ENCODE measurements at places on chromosomes 3 and 15.

- no peak for DNase-seq
Observed at GRCh38 chr3:143671626-143672025, 176.6 kb downstream of the SLC9A9 start.

DNA sequence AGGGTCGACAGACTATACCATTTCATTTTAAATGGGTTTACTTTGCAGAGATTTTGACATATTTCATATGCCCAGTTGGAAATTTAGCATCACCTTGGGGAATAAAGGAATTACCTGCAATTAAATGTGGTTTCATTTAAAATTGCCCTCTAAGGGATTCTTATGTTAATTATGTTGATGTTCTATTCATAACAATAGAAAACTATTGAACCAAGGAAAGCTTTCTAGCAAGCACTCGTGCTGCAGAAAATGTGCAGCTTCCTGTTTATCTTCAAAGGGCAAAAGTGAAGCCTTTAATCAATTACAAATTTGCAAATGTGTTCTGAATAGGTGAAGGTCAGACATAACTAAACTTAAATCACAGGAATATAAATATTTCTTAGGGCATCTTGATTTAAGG lies 352.1 kb downstream of the CHST2 start:
- DNase-seq: no peak

GRCh38 chr3:3097958-3098357 lies 12.2 kb downstream of the IL5RA start:
- no peak for DNase-seq

GRCh38 chr3:35675206-35675605 lies 35.9 kb downstream of the ARPP21 start:
- no peak for DNase-seq

GRCh38 chr3:160577556-160578195 lies 12.3 kb upstream of the KPNA4 start:
- DNase-seq: no peak

- no peak for DNase-seq
Observed at GRCh38 chr15:56957812-56958406, 39.5 kb downstream of the TCF12 start.

DNA sequence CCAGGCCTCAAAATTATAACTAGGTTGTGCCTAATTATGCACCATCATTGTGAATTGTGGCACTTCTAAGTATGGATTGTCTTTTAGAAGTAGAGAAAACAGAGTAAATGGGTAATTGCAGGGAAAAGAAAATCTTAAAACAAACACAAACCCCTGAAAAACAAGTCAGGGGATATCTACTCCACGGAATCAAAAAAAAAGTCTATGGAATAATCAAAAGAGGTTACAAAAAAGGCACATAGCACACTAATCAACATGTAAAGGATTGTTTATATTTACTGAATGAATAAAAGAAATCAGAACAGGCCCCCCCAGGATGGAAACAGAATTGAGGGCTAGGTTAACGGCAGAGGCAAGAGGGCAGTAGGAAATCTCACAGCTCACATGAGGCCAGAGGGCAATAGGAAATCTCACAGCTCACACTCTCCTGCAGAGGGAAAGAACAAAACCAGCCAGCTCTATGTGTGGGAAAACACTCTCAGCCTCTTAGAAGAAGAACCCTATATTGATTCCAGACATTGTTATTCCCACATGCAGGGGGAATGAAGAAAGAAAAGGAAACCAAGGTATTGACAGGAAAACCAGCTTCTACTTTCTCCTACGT lies 72.7 kb upstream of the FNDC3B start:
- DNase-seq: no peak

DNA sequence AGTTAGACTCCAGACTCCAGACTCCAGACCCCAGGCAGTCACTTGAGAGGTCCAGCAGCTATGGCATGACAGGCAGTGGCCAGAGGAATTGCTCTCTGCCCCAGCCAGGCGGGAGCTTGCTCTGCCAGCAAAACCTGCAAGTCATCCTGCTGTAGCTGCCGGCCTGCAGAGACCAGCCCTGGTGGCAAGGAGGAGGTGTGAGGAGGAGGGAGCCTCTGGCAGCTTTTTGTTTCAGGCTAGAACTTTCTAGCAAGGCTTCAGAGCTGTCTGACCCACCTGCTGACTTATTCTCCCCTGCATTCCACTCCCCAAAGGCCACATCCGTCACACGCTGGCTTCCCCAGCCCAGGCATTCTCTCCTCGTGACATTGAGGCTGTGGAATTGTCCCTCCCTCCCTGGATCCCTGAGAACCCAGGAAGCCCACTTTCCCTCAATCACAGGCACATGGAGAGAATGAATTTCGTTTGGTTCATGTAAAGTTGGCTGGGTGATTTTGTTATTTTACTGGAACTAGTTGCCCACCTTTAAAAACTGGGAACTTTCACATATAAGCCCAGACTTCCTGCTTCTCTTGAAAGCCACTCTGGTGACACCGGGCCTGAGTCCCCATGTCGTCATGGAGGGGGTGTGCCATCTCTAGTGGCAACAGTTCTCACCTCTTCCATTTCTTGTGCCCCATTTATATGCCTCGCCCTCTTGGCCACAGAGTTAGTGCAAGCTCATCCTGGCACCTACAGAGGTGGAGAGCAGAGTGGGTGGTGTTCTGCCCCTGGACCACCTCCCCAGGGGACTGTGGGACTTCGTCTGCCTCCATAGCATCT lies 82.7 kb downstream of the ABHD5 start:
- no peak for DNase-seq

DNA sequence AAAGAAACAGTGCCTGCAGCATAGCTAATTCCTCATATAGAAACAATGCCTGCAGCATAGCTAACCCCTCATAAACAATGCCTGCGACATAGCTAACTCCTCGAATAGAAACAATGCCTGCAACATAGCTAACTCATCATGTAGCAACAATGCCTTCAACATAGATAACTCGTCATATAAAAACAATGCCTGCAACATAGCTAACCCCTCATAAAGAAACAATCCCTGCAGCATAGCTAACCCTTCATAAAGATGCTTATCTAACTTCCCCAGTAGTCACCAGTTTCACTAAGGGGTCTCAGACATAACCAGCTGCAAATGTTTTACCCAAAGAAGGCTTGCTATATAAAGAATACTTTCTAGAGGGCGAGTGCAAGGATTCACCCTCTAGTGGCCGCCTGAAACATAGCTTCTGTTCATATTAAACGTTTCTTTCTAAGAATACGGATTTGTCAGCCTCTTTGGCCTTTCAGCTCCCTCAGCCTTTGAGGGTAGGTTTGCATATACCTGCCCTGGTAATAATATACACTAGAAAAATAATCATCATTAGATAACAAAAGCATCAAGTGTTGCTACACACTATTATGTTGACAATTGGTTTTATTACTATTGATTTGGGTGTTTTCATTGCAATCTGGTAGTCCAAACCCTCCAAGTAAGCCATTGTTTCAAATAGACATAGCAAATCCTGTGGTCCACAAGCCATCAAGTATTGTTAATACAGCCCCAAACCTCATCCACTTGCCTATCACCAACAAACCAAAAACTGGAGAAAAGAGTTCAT lies 44.4 kb upstream of the FAN1 start:
- no peak for DNase-seq

GRCh38 chr3:64818196-64818595 lies 130.4 kb upstream of the ADAMTS9 start:
- DNase-seq: no peak

DNA sequence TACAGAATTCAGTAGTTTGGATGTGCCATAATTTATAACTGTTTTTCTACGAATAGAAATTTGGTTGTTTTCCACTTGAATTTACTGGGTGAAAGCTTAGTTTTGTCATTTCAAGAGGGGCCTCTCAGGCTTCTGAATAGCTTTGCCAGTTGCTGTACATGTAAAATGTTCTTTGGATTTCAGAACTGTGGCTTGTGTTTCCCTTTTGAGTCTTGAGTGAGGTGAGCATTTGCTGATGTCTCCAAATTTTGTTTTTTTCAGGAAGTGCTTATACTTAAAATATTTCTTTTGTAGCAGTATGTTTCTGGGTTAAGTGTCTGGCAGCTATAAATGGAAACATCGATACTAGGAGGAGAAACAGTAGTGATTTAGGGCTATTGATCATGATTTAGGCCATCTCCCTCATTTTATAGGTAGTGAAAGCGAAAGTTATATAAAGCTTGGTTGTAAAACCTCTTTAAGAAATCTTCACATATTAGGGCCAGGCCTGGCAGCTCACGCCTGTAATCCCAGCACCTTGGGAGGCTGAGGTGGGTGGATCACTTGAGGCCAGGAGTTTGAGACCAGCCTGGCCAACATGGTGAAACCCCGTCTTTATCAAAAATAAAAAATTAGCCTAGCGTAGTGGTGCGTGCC lies 9.2 kb upstream of the TRAK1 start:
- no peak for DNase-seq

DNA sequence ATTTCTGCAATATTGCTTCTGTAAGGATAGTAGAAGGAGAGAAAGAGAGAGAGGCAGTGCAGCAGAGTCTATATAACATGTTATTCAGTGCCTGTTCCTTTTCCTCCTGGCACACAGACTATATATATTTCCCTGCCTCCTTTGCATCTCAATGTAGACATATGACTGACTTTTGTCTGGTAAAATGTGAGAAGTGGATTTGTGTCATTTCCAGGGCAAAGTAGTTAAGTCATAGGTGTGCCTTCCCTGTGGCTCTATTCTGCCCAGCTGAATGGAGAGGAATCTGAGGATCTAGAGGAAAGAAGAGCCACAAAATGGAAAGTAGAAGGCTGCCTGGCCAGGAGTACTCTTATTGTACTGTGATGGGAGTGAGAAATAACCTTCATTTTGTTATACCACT lies 54.6 kb upstream of the CADPS start:
- DNase-seq: no peak

DNA sequence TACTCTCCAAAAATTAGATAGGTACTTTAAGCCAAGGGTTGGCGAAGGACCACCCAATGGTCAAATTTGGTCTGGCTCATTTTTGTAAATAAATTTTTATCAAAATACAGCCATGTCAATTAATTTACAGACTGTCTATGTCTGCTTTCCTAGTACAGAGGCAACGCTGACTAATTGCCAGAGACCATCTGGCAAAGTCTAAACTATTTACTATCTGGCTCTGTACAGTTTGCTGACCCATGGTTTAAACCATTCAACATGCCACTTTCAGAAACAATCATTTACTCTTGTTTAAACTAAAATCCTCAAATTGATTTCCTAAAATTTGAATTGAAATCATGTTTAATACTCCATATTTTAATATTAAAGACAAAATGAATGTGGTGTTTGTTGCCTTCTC lies 25.9 kb downstream of the CBLB start:
- no peak for DNase-seq

DNA sequence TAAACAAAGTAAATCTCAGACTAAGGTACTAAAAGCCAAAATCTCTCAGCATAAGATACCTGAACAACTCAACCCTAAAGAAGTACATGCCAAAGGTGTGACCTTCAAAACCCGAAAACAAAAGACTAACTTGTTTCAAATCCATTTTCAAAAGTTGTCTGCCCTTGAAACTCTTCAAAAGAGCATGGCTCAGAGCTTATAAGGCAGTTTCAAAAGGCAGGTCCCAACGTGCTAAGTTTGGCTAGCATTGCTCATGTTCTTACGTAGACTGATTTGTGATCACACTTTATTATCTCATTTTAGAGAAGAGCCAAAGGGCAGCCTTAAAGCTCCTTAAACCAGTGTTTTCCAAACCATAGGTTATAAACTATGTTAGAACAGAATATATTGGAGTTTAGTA lies 112.2 kb downstream of the FEZF2 start:
- no peak for DNase-seq

DNA sequence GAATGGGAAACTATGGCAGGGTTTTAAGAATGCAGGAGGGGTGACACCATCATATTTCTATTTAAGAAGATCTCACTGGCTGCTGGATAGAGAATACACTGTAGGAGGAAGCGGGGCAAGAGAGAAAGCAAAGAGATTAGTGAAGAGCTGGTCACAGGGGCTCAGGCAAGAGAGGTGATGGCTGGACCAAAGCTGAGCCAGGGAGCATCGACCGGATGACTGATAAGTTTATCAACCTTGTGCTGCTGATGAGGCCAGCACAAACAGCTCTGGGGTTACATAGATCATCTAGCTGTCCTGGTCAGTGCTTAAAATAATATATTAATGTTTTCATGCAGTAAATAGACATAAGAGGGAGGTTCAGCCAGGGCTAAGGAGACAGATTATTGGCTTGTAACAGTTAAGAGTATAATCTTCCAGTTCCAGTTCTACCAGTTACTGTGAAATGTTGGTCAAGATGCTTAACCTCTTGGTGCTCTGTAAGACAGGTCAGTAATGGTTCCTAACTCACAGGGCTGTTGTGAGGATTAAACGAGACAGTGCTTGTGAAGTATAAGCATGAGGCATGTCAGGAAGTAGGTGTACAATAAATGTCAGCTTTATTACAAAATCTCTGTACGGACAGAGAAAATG lies 201.0 kb upstream of the FEZF2 start:
- DNase-seq: no peak

DNA sequence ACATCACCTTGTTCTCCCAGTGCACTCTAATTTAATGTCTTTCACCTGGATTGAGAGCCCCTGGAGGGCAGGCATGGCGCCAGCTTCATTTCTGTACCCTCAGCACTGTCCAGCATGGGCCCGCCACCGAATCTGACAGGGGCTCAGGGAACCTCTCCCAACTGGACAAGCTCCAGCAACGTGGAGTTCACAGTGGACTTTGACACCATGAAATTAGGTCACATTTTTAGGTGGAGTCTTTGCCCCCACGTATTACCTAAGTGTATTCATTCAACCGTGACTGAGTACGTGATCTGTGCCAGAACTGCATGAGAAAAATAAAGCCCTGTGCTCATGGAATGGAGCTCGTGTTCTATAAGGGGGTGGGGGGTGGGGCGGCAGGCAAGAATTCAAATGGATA lies 94.1 kb upstream of the ATP2B2 start:
- DNase-seq: no peak

DNA sequence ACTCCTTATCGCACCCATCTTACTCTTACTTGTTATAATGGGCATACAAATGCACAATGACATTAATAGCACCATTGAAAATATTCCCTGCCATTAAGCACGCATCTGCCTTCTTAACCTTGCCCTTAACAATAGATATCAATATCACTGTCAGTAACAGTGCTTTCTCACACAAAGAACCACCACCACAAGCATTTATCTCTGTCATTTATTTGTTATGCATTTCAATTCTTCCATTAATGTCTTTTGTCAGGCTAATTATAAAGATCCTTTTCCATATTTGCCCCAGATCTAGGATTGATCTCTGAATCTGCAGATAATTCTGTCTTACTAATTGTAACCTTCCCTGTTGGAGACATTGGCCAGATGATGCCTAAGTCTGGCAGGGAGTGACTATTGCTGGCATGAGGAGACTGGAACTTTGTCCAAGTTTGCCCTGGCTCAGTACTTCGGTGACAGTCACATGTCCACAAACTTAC lies 419.6 kb upstream of the TGFBR2 start:
- no peak for DNase-seq

- no peak for DNase-seq
Observed at GRCh38 chr3:43166406-43166805, 60.5 kb upstream of the POMGNT2 start.

DNA sequence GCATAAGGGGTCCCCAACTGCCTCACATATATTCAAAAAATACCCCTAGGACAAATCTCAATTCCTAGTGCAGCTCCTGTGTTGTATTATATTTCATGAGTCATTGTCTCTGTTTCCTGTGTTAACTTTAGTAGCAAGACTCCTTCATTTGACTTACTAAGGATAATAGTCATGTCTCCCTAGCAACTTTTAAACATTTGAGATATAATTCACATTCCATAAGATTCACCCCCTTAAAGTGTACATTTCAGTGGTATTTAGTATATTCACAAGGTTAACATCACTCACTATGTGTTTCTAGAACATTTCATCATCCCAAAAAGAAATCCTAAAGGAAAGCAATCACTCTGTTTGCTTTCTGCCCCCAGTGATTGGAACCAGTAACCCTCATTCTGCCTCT lies 121.3 kb upstream of the WNT7A start:
- DNase-seq: no peak

Data from GM06990 (cell line).